ENCODE measurements at places on chromosomes 3 and 15.

GRCh38 chr15:99615460-99615859 is 49.7 kb downstream of the MEF2A start:
- no peak for DNase-seq

DNA sequence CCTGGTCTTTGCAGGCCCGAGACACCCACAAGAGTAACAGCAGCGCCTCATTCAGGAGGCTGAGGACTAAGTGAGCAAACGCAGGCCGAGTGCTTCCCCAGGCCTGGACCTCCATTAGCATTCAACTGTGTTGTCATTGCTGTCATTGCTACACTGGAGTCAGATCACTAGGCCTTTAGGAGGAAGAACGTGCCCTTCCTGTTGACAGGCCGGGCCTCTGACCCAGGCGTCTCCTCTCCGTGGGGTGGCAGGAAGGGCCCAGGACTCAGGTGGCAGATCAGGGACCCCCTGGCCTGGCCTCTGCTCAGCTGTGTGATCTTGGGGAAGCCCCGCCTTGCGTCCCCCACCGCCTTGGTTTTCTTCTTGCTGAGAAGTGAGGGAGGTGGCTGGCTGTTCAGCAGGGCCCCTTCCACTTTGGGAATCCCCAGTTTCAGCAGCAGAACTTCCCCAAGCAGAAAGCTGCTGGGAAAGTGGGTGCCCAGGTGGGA is 19.1 kb downstream of the ZDHHC19 start:
- no peak for DNase-seq

GRCh38 chr3:2156244-2156847 is 57.7 kb downstream of the CNTN4 start:
- no peak for DNase-seq

DNA sequence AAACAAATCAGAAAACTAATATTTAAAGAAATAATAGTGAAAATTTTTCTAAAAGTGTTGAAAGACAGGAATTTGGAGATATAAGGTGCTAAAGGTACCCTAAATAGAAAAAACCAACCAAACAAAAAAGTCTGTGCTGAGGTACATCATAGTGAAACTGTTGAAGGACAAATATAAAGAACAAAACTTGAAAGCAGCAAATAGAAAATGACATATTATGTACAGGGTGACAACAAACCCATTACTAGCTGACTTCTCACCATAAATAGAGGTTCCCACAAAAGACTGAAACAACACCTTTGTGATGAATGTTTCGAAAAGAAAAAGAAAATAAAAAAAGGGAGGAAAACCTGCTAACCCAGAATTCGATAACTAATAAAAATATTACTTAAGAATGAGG is 502.5 kb upstream of the NECTIN3 start:
- DNase-seq, result no peak

- no peak for DNase-seq
Measured at GRCh38 chr15:58057559-58057958, 8.0 kb downstream of the ALDH1A2 start.

DNA sequence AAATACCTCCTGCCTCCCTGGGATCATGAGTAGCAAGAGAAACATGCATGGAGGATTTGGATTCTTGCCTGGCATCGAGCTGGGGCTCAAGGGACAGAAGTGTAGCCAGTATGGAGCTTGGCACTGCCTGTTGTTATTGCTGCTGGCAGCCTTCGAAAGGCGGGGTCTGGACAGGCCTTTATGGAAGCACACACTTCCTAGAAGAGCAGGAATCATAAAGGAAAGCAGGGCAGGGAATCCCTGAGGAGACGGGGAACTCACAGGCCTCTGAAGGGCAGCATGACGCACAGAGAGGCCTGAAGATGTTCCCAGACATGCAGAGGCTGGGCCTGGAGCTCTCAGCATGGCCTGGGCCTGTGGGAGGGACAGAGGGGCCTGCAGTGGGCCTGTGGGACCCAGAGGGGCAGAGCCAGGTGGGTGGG is 18.6 kb upstream of the SLC41A3 start:
- no peak for DNase-seq

- DNase-seq, result no peak
Measured at GRCh38 chr3:97121386-97121785, 307.0 kb downstream of the EPHA6 start.

- DNase-seq, result no peak
Measured at GRCh38 chr15:42918047-42918446, 2.5 kb downstream of the TTBK2 start.

DNA sequence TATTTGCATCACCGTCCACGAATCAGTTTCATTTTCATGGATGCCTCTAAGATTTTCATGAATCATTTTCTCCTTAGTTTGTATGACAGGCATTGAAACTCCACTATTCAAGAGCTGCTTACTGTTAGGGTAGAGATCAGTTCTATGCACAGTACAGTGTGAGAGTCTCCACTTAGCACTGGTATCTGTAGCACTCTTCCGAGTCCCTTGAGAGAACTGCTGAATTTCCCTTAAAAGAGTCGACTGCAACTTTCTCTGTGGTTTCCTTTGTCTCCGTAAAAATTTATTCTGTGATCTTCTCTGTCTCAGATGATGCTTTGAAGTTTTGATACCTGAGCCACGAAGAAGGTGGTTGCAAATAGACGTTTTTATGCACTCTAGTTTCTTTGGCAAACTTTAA is 14.8 kb downstream of the GTPBP8 start:
- DNase-seq, result no peak

DNA sequence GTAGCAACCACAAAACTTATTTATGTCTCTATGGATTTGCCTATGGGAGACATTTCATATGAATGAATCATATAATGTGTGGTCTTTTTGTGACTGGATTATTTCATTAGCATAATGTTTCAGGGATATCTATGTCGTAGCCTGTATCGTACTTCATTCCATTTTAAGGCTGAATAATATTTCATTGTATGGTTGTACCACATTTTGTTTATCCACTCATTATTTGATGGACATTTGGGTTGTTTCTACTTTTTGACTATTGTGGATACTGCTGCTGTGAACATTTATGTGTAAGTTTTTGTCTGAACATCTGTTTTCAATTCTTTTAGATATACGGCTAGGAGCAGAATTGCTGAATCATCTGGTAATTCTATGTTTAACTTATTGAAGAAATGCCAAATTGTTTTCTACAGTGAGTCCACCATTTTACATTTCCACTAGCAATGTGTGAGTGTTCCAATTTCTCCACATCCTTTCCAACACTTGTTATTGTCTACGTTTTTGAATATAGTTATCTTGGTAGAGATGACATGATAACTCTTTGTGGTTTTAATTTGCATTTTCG is 134.4 kb upstream of the DAZL start:
- DNase-seq, result no peak

DNA sequence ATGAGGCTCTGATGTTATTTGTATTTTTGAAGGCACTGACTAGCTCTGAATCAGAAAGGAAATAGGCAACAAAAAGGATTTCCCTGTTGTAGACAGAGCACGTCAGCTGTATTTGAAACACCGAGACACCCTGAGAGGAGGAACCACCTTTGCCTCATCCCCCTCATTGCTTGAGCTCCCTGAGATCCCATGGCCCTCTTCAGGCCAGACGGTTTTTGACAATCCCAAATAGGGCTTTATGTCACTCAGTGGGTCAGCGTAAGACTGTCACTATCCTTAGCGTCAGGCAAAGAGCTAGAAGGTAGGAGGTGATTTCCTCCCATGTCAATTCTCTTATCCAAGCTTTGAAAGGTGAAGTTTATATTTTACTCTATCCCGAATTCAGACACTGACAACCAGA is 254.3 kb downstream of the ZNF621 start:
- DNase-seq, result no peak

DNA sequence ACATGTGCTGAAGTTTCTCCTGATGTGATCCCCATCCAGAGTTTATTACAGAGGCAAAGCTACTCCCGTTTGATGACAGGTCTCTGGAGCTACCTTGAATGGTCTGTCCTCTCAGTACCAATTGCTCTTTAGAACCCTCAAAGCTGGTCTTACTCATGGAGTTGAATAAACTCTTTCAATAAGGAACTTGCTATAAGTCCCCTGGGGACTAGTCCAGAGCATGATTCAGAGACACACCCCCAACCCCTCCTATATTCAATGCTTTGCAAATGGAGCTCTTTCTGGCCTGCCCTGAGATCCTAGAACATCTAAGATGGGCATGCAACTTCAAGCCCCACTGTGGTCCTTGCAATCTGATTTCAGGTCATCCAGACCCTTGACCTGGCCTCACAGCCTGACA is 23.9 kb upstream of the TPM1 start:
- no peak for DNase-seq

- no peak for DNase-seq
Measured at GRCh38 chr3:12221663-12222062, 63.0 kb upstream of the TIMP4 start.

- no peak for DNase-seq
Measured at GRCh38 chr3:167502401-167502800, 28.6 kb upstream of the SERPINI2 start.

- DNase-seq, result no peak
Measured at GRCh38 chr15:29921130-29921601, 98.9 kb upstream of the TJP1 start.

DNA sequence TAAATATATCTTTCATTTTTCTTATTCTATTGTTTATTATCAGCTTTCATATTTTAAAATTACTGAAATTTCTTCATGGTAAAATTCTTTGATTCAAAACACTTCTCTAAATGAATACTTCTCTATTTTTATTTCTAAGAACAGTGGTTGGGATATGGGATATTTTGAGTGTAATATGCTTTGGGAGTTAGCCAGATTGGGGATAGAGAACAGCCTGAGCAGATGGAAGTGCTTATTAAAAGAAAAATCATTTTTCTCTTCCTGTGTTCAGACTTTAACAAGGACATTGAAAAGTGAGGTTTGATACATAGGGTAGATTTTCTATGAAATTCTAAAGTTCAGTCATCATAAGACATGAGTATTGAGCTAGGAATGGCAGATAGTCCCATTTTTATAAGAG is 84.8 kb downstream of the COL6A5 start:
- DNase-seq, result no peak

GRCh38 chr3:173553635-173554280 is 156.2 kb downstream of the NLGN1 start:
- no peak for DNase-seq

DNA sequence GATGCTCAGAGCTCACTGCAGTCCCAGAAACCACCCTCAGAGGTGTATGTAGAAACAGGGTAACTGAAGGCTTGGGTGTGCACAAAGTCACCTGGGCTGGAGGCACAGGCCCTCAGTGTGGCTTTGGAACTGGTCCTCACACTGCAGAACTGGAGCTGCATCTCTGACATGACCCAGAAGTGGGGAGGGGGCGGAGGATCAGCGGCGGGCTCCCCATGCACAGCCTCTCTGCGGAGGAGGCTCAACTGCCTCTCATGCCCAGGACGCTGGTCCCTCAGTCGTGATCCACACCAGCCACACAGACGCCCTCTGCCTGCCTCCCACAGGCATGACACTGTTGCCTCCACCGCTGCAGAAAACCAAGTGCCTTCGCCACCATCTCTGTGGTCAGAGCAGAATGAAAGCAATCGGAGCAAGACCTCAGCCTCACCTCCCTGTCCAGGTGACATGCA is 73.7 kb downstream of the TM2D3 start:
- DNase-seq, result no peak

- no peak for DNase-seq
Measured at GRCh38 chr15:52546031-52546751, 17.5 kb upstream of the MYO5A start.

GRCh38 chr3:130907966-130908365 is 14.1 kb downstream of the ATP2C1 start:
- DNase-seq, result no peak

GRCh38 chr15:90400005-90400758 is 12.1 kb downstream of the IQGAP1 start:
- DNase-seq, result no peak
